M059J (cell line): ENCODE measurements at places on chromosomes 1 and 21.

- DNase-seq, result no peak
Observed at GRCh38 chr1:67313934-67314671, 6.4 kb downstream of the IL12RB2 start.

DNA sequence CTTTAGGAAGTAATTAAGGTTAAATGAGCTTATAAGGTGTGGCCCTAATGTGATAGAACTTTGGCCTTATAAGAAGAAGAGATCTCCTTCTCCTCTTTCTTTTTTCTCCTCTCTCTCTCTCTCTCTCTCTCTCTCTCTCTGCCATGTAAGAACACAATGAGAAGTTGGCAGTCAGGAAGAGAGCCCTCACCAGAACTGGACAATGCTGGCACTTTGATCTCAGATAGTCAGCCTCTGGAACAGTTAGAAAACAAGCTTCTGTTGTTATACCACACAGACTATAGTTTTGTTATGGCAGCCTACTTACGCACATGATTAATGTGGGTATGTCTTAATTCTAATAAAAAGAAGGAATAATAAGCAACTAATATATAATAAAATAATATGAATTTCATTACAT lies 444.2 kb upstream of the LRRC7 start:
- no peak for DNase-seq

DNA sequence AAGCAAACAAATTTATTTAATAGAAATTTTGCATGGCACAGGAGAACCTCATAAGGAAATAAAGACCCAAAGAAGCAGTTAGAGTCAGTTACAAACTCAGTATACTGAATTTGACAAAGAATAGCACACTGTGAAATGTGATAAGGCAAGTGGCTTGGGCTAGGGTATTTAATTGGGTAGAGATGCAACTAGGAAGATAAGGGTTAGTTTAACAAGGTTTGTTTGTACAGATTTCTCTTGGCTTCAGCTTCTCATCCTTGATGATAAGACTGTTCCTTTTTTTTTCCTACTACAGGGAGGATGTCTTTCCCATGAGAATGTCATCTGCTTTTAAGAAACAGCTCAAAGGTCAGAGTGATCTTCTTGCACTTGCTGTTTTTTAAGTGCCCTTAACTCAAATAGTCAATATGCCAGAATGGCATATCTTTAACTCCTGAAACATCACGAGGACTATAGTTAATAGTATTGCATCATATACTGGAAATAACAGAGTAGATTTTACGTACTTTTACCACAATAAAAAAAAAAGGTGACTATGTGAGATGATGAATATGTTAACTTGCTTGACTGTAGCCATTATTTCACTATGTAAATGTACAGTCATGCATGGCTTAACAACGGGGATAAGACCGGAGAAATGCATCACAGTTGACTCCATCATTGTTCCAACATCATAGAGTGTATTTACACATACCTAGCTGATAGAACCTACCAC lies 9.2 kb upstream of the TRAF3IP3 start:
- DNase-seq, result no peak

GRCh38 chr1:89198491-89199072 lies at the start of gene GBP4:
TSS of gene GBP4 (minus strand) at chr1:89198942. CDS start at chr1:89198834, 108 bp downstream.
- DNase-seq, result peak; percentile 80

DNA sequence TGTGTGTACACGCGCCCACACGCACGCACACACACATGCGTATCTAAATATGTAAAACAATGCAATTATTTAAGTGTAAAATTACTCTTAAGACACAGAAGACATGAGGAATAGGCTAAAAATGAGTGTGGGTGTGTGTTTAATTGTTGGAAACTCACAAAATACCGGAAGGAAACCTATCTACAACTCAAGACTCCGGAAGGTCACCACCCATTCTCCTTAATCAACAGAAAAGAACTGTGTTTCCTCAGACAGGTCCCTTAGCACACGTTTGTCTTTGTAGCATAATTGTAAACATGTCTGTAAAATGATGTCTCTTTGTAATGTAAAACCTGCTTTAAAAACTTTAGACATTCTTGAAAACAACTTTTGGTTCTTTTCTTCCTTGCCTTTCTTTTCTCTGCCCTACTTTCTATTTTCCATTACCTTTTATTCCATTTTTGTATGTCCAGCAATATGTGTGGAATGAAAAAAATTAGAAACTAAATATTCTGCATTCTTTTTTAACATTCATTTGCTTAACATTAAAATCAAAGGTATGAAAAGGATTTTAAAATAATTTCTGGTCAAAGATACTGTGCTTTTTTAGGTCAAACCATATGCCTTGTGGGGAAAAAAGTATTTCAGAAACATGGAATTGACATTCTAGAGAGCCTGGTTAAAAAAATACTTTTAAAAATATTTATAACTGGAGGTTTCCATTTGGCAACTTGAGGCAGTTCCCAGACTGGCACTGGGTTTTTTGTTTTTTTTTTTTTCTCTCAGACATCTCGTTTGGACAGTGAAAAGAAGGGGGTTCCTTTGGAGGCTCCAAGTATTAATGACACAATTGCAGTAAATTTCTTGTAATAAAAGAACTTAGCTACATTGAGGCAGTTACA lies 46.2 kb downstream of the ATP5PF start:
- DNase-seq, result no peak

GRCh38 chr1:175477248-175477647 lies 266.1 kb downstream of the TNR start:
- DNase-seq, result no peak

DNA sequence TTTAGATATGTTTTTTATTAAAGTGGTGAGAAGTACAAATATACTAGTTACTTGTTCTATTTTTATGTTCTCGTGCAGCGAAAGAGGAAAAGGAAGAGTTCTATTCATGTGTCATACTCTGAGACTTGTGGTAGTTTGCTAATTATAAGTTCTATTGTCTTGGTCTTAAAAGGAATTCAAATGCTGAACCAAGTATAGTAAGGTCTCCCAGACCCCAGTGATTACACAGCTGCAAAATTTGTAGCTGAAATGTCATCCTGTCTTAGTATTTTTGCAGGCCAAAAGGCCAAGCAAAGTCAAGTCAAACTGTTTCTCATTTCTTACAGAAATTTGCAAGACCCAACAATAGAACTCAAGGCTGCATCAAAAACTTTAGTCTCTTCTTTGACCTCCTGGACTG lies 268.7 kb downstream of the CHRM3 start:
- DNase-seq, result no peak

GRCh38 chr1:209307846-209308245 lies 275.7 kb upstream of the CAMK1G start:
- DNase-seq, result peak; percentile 16

DNA sequence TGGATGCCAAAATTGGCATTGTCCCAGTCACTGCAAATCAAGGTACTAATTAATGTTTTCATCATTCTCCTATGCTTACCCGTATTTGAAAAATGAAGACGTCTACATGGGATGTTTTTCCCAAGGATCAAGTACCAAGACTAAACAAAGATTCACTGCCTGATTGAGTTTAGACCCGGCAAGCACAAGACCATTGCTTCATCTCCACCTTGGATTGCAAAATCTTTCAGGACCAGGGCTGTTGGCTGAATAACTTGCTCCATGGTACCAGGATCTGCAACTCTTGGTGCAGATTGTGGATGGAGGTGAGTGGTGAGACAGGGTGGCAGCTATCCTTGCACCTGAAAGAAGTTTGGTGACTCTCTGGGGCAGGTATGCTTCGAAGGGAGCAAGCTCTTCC lies 122.5 kb upstream of the ETS2 start:
- no peak for DNase-seq

DNA sequence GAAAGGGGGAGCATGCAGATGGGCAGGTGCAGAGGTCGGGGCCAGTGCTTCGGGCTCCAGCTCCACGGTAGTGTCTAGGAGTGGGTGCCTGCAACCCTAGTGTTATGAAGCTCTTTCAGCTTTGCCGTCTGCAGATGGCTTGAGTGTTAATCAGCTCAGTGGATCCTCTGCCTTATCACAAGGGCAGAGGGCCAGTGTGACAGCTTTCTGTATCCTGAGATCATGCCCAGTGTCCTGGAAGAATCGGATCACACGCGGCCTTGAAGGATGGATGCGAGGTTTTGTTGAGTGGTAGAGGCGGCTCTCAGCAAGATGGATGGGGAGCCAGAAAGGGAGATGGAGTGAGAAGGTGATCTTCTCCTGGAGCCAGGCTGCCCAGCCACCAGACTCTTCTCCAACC lies 25.5 kb upstream of the C1orf146 start:
- no peak for DNase-seq

DNA sequence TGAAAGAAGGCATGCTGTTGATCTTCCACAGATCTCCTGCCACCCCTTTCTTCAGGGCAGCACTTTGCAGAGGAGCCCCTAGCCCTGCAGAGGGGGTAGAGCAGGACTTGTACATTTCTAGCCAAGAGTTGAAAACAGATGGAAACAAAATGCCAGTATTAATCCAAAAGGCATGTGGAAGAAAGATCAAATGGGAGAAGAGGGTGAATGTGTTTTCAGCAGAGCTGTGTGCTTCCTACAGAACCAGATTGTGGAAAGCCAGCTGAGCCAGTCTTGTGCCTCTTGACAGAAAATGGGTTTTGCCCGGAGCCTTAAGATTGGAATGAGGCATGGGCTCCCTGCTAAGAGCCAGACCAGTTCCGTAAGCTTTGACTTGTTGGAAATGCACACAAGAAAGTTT lies 105.2 kb upstream of the TSPAN2 start:
- DNase-seq, result no peak

GRCh38 chr1:19080721-19081120 lies 124.2 kb upstream of the IFFO2 start:
- no peak for DNase-seq
